ENCODE measurements at places on chromosomes 5 and 9.

- no peak for DNase-seq
These were observed 69.6 kb downstream of the EPB41L4B start for GRCh38 chr9:109251080-109251775.

DNA sequence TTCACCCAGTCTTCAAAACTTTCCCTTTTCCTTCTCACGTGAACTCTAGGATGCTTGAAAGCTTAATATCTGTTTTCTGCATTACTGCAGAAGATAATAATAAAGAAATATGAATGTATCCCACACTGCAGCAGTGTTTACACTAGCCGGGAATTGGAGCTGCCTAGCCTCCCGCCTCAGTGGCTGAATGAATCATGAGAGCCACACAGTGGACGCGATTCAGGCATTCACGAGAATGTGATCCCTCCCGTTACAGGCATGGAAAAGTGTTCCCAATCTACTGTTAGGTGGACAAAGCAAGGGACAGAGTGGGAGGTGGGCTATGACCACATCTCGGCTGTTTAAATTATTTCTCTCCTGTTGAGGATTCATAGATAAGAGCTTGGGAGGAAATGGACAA is 69.4 kb upstream of the CTSL start:
- no peak for DNase-seq

DNA sequence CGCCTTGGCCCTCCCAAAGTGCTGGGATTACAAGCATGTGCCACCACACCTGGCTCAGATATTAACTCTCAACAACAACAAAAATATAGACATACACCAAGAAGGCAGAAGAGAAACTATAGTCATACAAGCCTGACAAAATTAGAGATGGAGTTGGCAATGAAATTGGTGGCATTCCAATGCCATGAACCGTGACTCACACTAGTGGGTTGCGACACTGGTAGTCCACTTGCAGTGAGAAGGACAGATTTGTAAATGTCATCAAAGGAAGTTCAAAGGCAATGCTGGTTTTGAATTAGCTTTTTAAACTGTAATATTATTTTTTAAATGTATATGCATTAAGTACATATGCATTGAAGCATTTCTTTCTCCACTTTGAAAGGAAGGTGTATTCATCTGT is 8.5 kb upstream of the DNAJC25 start:
- peak; percentile 68 for DNase-seq

- no peak for DNase-seq
These were observed 88.7 kb upstream of the LRRTM2 start for GRCh38 chr5:138963763-138964371.

DNA sequence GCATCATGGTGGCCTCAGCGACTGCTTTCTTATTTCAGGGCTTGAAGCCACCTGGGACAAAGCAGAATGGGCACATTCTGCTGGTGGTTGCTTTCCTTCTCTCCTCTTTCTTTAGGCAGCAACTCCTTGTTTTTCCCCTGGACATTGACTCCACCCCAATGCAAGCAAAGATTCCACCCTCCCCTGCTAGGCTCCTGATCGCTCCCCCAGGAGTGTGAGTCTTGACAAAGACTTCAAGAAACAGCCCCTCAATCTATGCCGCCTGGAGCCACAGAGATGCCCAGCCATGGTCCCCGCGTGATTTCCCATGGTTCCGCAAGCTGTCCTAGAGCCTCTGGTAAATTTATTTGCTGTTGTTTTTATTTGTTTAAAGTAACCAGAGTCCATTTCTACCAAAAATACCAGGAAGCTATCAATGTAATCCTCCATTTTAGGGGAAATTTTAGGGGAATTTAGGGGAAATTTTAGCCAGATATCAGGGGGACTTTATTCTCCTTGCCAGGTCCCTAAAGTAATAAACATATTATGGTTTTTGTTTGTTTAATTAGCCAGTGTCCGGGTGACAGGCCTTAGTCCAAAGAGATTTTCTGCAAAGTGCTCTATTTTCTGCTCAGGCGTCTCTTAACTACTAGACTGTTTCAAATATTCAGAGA is 2.3 kb downstream of the KCNMB1 start:
- no peak for DNase-seq

DNA sequence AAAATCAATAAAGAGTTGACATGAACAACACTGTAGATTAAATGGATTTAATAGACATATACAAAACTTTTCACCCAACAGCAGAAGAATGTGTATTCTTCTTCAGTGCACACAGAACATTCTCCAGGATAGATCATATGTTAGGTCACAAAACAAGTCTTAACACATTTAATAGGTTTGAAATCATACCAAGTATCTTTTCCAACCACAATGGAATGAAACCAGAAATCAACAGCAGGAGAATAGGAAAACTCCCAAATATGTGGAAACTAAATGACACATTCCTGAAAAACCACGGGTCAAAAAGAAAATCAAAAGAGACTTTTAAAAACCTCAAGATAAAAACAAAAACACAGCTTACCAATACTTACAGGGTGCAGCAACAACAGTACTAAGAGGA is 790.1 kb upstream of the ZNF608 start:
- DNase-seq, result no peak

GRCh38 chr9:8053501-8053900 is 253.9 kb upstream of the DMAC1 start:
- DNase-seq, result no peak

- DNase-seq, result no peak
These were observed 208.9 kb upstream of the SLC30A5 start for GRCh38 chr5:68884883-68885282.

- no peak for DNase-seq
These were observed 33.5 kb downstream of the PDGFRB start for GRCh38 chr5:150122158-150122510.

- no peak for DNase-seq
These were observed 101.6 kb upstream of the SSBP2 start for GRCh38 chr5:81852291-81853029.

GRCh38 chr9:97510797-97511654 is 9.6 kb downstream of the TMOD1 start:
- DNase-seq, result no peak

DNA sequence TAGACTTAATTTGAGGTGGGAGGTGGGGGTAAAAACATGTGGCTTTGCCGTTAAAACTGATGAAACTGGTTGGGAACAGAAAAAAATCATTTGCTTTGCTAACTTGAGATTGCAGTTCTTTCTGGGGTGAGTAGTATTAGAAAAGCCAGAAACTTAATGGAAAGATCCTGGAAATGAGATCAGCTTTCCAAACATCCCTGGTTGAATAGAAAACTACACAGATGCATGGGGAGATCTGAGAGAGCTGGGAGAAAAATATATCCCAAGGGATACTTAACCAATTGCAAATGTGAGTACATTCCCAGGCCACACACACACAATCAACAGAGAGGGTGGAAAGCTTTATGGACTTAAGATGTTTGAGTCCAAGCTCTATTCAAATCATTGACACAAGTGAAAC is 222.3 kb downstream of the YTHDC2 start:
- DNase-seq, result no peak

GRCh38 chr5:58851153-58851552 is 268.3 kb downstream of the RAB3C start:
- no peak for DNase-seq

DNA sequence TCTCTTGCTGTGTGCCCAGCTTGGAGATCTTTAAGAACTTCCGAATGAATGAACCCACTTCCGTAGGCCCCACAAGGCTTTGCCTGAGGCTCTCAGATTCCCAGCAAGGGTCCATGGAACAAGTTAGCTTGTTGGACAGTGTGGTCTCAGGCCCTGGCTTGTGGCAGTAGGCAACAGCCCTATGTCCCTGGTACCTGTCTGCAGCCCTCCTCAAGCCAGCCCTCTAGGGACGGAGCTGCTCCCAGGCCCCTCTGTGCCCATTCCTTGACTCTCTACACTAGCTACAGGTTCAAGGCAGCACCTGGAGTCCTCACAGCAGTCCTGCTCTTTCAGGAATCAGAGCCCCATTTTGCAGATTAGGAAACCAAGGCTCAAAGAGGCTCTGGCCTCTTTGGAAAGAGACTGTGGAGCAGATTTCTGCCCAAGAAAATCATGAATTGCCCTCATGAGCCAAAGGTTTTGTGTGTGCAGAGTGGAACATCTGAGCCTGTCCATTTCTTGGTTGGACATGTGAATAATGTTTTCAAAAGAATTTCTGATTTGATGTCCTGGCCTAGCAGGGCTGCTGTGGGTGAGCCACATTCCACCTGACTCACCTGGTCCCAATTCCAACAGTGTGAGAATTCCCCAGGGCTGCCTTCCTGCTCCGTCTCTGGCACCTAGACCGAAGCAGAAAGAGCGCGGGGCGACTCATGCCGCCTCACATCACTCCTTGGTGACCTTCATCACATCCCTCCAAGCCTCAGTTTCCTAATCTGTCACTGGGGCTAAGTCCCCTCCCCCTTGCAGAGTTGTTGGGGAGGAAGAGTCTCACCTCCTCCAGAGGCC is 131.7 kb downstream of the BARX1 start:
- DNase-seq, result no peak

GRCh38 chr5:112124788-112125187 is 294.3 kb downstream of the EPB41L4A start:
- no peak for DNase-seq

- DNase-seq, result peak; percentile 96
These were observed 117.2 kb upstream of the TBCA start for GRCh38 chr5:77893225-77893860.

DNA sequence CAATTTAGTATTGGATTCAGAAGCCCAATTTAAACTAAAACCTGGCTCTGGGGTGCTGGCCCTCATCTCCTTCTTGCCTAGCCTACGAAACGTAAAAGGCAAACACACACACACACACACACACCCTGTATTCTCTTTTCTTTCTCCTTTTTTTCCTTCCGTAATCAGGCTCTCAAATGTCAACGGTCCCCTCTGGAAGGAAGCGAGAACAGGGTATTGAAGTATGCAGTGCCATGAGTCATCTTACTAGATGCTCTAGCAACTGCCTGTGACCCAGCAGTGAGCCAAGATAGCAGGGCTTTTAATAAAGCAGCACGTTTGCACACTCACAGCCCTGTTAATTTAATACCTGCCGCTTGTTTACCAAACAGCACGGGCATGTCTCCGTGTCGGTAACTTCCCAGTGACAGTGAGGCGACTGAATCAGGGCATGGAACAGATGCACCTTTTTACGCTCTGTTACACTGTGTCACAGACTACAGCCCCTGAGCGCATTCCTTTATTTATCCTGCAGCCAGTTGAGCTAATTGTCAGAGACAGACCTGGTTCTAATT is 243.8 kb downstream of the BNC2 start:
- peak; percentile 61 for DNase-seq

DNA sequence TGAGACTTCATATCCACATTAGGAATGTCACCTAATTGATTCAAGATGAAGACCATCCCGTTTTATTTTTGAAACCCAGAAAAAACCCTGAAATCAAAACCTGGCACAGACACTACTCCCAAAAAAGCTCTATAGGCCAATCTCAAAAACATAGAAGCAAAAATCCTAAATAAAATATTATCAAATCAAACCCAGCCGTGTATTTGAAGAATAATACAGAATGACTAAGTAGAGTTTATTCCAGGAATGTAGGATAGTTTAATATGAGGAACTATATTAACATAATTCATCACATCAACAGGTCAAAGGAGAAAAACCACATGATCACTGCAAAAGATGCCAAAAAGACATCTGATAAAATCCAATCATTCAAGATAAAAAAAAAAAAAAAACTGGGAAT is 167.1 kb downstream of the ACTL7B start:
- no peak for DNase-seq

DNA sequence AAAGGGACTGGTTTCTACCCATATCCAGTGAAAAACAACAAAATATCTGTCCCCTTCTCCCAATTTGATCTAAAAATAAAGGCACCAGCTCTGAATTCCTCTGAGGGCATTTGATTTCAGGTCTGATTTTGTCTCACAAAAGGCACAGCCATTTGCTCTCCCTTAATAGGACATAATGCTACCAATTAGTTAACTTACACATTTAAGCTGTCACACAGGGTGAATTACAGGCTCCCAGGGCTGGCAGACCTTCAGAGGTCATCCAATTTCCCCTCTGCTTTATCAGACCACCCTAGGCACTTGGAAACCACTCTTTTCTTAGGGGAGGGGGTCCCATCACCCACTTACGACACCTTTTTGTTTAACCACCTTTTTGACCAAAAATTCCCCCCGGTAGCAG is 319.9 kb downstream of the SPOCK1 start:
- no peak for DNase-seq

- no peak for DNase-seq
These were observed 20.8 kb upstream of the ADRB2 start for GRCh38 chr5:148805326-148806290.

DNA sequence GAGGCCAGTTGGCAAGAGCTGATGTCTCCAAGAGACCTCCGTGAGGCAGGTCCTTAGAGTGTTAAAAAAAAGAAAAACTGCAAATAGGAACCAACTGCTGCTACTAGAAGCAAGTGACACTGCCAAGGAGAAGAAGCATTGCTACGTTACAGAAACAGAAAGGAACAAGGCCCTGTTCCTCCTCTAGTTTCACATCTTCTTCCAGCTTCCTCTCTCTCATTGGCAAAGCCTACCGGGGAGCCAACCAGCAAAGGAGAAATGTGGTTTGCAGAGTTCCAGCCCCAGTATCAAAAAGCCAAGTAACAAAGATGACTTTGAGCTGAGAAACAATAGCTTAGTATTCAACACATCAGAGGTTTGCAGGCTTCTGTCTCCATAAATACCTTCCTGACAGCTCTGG is 145.9 kb downstream of the PRELID2 start:
- no peak for DNase-seq

GRCh38 chr9:135677641-135678168 is 14.6 kb downstream of the LCN9 start:
- no peak for DNase-seq

DNA sequence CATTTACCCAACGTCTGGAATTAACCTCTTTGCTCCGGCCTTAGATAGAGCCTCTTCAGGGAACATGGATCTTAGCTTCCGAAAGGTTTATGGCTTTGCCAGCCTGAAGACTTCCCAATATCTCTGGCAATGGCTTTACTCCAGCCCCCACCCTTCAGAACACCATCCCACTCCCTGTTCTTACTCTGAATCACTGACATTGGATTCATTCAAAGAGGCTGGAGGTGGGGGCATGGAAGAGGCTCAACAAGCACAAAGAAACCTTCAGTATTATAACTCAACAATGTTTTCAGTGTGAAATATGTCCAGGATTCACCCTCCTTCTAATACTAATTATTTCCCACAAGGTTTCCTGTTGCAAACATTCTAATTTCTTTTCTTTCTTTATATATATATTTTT is 91.5 kb downstream of the ASTN2 start:
- no peak for DNase-seq

DNA sequence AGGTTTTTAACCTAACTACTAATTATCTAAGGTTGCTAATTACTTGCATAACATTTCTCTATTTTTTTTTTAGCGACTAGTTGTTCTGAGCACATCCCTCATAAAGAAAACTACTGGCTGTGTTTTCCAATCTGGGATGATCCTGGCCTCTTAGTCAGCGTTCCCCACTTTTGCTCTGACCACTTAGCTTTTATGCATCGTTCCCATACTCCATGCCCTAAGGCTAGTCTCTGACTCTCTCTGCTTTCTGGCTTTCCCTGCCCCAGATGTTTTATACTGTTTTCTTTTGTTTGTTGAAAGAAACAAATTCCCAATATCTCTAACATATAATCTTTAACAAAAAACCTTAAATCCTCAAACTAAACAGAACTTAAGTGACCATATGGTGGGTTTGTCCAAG is 217.9 kb downstream of the SPATA31D1 start:
- DNase-seq, result no peak

All from skeletal muscle cell (primary cell).